ENCODE measurements at places on chromosomes 2 and 18.

DNA sequence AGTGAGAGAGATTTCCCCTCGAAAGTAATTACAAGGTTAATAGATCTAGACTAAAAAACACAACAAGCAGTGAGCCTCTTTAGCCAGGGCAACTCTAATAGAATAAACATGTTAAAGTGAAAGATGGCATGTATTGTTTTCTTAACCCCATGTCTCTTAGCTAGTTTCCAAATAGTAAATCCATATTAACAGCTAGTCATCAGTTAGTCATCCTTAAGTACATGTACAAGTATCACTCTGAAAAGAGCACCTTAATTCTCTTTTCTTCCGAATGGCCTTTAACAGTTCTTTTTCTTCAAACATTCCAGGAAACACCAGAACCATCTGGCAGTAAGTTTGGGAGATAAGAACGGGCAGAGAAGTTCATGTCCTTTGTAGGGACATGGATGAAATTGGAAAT is 1480.0 kb downstream of the LRP1B start:
- no peak for DNase-seq

GRCh38 chr2:133504566-133505505 is 63.4 kb downstream of the NCKAP5 start:
- DNase-seq: no peak

- DNase-seq: no peak
Measured at GRCh38 chr18:10247021-10247741, 207.3 kb upstream of the APCDD1 start.

- no peak for DNase-seq
Measured at GRCh38 chr2:119950966-119951365, 61.9 kb upstream of the EPB41L5 start.

- no peak for DNase-seq
Measured at GRCh38 chr2:5668682-5669250, 23.4 kb upstream of the SOX11 start.

- no peak for DNase-seq
Measured at GRCh38 chr2:179243046-179243445, 21.6 kb downstream of the SESTD1 start.

GRCh38 chr18:45715212-45715780 is 8.7 kb upstream of the SLC14A1 start:
- no peak for DNase-seq

DNA sequence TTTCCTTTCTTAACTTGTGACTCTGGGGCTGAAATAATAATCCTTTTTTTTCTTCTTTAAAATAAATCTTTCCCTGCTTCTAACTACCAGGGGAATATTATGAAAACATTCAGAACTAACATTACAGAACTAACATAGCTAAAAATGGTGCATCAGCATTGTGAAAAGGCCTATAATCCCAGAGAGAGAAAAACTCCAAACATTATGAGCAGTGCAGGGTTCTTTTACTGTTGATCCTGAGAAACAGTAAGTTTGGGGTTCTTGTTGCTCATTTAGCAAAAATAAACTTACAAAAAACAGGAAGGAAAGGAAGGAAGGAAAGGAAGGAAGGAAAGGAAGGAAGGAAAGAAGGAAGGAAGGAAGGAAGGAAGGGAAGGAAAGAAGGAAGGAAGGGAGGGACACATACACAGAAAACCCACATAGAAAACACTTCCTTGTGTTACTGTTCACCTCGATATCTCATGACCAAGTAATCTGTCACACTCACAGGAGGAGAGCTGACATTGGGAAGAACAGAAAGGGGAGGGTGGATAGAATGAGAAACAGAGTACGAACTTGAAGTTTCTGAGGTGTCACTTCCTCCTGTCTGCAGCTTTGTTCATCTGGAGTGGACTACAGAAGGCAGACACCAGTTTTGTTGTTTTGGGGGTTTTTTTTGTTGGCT is 18.4 kb upstream of the PIK3C3 start:
- DNase-seq: no peak

GRCh38 chr18:62044490-62045000 is 142.3 kb downstream of the PIGN start:
- no peak for DNase-seq

DNA sequence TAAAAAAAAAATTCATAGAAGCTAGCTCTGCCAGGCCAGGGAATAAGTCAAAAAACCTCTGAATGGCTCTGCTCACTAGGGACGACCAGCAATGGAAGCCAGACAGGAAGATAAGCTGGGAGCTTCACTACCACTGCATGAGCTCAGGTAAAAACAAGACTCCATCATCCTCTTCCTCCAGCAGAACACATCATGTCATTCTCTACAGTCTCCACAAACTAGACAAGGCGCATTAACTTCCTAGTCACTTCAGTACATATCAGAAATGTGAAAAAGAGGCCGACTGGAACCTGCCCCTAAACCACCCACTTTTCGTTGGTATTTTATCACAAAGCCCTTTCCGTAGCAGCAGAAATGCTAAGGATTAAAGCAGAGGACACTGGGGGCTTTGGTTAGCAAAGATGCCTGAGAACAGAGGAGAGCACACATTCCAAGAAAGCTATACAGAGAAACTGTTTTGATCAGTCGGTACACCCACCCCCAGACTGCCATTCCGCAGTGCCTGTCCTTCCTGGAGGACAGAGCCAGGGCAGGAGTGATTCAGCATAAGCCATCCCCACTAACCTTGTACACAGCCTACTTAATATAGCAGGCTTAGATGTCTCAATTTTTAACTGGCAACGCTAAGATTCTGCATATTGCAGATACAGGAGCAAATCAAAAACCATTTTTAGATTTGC is 53.4 kb downstream of the AAK1 start:
- no peak for DNase-seq

- no peak for DNase-seq
Measured at GRCh38 chr2:240254337-240255164, 114.1 kb upstream of the OTOS start.

DNA sequence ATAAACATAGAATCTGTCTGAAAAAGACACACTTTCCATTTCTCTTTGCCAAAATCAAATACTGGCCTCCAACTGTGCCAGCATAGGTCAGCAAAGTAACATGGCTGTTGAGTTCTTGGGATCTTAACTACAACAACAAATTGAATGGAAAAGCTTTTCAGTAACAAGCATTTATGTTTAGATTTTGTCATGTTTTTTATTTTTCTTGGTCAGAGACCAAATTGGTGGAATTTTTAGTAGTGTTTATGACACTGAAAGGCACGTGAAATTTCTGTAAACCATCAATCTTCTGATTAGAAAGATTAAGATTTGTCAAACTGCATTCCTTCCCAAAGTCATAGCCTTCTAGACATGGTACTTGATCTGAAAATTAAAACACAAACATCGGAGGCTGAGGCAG is 77.6 kb downstream of the PDE1A start:
- DNase-seq: no peak

- no peak for DNase-seq
Measured at GRCh38 chr18:35641916-35642315, 60.4 kb downstream of the GALNT1 start.

DNA sequence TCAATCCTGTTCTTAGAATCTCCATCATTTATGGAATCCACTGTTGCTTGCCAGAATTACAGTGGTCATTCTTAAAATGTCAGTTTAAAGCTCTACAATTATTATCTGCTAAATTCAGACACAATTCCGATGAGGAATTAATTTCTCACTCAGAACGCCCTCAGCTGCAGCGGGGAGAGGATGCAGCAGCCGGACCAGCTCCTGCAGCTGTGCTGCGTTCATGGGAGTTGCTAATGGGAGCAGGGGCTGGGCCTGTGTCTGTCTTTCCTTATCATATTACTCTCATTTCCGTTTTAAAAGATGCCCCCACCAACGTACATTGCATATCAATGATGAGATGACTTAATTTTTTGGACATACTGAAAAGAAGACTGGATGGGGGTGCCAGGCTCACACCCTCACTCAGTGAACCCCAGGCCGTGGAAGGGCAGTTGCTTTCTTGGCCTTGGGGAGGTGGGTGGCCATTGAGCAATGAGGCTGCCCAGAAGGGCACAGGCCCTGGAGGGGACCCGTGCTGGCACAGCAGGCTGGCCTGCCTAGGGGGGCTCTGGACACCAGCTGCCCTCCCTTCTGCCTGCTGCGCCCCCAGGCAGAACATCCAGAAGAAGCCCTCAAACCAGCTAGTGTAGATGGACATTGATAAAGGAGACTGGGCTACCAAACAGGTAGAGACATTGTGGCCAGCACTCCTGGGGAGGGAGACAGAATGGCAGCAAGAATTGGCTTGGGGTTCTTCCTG is 503.6 kb upstream of the MYT1L start:
- DNase-seq: no peak

GRCh38 chr2:146228466-146229058 is 1616.3 kb upstream of the ACVR2A start:
- no peak for DNase-seq

DNA sequence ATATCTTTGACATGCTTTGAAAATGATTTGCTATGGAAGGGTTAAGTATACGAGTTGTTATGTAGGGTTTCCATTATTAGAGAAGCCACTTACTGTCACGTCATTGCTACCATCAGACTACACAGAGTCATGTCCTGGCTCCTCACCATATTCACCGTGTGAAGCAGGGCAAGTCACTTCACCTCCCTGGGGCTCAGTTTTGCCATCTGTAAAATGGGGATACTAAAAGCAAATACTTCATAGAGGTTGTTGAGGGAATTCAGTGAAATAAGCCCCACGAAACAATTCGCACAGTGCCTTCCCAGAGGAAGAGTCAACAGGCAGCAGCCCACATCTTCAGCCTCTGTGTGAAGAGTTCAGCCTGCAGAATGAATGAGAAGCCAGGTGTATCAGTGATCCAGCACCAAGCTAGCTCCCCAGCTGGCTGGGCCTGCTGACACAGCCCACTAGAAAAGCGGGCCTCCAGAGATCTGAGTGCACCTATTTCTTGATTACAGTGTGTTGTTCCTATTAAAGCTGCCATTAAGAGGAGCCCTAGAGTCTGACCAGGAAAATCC is 3.4 kb downstream of the DIPK1C start:
- no peak for DNase-seq

- no peak for DNase-seq
Measured at GRCh38 chr2:31874071-31874470, 136.7 kb downstream of the MEMO1 start.

DNA sequence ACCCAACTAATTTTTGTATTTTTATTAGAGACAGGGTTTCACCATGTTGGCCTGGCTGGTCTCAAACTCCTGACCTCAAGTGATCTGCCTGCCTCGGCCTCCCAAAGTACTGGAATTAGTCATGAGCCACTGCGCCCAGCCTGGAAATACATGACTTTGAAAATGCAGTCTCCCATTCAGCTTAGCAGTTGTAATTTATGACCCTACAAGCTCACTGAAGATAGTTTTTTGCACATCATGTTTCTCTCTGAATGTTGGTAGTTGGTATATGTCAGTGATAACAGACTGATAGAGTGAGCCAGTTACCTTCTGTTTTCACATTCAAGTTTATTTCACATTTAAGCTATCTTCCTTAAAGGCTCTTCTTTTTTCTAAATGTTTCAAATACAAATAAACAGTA is 7.1 kb downstream of the WDR7 start:
- DNase-seq: no peak

- DNase-seq: no peak
Measured at GRCh38 chr2:105380432-105381100, 18.3 kb downstream of the FHL2 start.

- no peak for DNase-seq
Measured at GRCh38 chr2:215728504-215729065, 284.8 kb downstream of the MREG start.

GRCh38 chr18:31773774-31774476 is 13.2 kb upstream of the SLC25A52 start:
- DNase-seq: no peak

GRCh38 chr2:237614151-237614720 is 13.2 kb upstream of the LRRFIP1 start:
- DNase-seq: no peak

GRCh38 chr2:164510895-164511294 is 110.4 kb downstream of the GRB14 start:
- DNase-seq: no peak

- DNase-seq: no peak
Measured at GRCh38 chr18:6482198-6482977, 67.7 kb upstream of the L3MBTL4 start.
